ENCODE measurements at places on chromosomes 13 and 19.

DNA sequence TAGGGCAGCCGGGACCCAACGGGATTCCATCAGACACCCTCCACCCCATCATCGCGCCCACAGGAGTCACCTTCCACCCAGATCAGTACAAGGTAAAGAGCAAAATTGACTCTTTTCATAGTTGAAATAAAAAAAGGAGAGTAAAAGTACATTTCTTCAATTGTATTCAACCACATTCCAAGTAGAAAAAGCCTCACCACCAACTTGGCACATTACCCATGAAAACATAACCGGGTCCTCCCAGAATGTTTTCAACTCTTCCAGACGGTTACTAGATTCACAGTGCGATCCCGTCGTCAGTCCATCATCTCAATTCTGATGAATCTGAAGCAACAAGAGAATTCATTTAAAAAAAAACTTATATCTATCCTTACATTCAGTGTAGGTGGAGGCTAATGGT, 125.2 kb downstream of the RAB20 start:
- no peak for DNase-seq

- no peak for DNase-seq
These were observed 31.7 kb downstream of the TRPM4 start for GRCh38 chr19:49189259-49189658.

GRCh38 chr13:21833921-21834320, 163.0 kb downstream of the FGF9 start:
- no peak for DNase-seq

DNA sequence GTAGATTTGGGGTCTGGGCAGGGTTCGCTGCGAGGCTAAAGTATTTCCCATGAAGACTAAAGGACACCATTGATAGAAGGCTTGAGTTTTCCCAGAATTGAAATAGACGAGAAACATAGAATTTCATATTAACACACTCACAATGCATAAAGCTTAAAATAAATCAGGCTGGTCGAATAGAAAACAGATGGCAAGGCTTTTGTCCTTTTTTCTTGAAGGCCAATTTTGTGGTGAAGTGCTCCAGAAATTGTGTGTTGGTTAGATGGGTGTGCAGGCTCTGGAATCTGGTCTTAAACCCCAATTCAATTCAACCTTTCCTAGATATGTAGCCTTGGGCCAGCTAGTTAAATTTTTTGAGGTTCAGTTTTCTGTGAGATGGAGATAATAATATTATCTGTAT, 56.9 kb upstream of the LRCH1 start:
- DNase-seq, result no peak

DNA sequence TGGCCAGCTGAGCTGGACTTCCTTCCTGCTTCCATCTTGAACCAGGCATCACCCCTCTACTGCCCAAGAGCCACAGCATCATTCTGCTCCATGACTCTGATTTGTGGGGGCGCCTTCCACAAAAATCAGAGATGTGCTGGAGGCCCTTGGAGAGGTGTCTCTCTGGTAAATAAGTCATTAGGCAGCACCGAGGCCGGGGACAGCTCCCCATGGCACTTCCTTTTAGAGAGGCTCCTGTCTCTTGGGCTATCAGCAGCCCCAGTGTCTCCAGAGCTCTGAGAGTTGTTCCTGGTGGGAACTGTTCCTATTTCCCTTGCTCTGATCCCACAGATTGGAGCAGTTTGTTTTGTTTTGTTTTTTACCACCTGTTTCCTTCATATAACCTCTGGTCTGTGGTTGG, 19.9 kb downstream of the NWD1 start:
- DNase-seq, result no peak

Measured in stimulated activated CD8-positive, alpha-beta memory T cell treated with anti-CD3 and anti-CD28 coated beads, Interleukin-7, amount 100 ng/mL, for 48 hours (primary cell).